ENCODE measurements at places on chromosomes 12 and 14.
A peak's percentile ranks its signal among the peaks of the same experiment; 100 is the strongest.

DNA sequence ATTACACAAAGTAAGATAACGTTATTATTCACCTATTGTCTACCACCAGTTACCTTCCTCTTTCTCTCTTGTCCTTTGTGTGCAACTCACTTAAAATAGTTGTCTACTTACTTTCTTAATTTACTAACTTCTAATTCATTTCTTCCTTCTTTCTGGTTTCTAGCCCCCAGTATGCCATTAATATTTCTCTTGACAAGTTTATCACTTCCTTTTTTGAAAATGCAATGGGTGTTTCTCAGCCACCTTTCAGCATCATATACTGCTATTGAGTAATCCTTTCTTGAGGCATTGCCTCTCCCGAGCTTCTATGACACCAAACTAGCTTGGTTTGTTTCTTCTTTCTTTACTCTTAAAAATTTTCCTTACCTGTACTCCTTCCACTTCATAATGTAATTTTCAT, 633.6 kb downstream of the TMTC2 start:
- DNase-seq, result no peak

GRCh38 chr12:79302162-79302814, 388.5 kb downstream of the PAWR start:
- no peak for DNase-seq

GRCh38 chr14:99753225-99754140, 39.7 kb upstream of the EML1 start:
- no peak for DNase-seq

DNA sequence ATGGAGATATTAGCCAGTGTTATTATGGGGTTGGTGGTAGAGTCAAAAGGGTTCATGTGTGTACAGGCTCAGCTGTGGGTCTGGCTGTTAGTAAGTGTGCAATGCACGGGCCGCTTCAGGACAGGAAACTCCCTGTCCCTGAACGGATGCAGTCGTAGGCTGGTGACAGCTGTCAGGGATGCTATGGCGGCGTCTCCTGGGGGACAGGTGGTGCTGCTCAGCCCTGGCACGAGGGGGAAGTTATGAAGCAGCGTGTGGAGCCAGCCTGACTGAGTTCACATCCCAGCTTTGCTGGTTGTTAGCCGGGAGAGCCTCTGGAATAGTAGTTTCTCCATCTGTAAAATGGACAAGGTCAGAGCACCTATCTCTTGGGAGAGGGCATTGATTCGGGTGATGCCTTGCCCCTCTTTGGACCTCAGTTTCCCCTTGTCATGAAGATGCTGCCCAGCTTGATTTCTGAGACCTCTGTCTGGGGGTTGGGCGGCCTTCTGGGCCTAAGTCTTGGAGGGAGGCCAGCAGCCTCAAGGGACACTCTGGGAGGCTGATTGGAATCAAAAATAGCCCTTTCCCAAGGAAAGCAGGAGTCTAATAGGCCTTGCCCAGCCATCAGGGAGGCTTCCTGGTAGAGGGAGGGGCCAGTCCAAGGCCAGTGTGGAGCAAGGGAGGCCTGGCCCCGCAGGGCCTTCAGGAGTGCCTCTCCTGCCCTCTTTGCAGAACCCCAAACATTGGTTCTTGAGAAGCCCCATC, 7.1 kb downstream of the ASB2 start:
- peak; percentile 60 for DNase-seq

GRCh38 chr14:87461704-87462103, 531.3 kb downstream of the GALC start:
- DNase-seq, result no peak

DNA sequence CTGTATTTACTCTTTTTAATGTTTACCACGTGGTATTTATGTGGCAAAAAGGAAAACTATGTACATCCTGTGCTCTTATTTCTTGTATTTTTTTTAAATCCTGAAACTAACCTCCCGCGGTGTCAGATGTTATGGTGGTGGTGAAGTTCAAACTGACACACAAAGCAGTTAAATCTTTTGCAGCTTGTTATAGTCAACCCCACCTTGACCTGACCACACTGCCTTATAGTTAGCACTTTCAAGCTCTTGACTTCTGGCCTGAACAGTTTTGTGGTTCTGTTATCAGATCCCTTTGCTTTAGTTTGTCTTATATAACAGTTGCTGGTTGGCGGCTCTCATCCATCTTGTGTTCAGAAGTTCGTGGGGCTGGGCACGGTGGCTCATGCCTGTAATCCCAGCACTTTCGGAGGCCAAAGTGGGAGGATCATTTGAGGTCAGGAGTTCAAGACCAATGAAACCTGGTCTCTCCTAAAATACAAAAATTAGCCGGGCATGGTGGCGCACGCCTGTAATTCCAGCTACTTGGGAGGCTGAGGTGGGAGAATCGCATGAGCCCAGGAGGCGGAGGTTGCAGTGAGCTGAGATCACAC, 2.1 kb downstream of the UNG start:
- DNase-seq, result peak; percentile 45

GRCh38 chr12:42201063-42201462, 37.0 kb downstream of the YAF2 start:
- no peak for DNase-seq

DNA sequence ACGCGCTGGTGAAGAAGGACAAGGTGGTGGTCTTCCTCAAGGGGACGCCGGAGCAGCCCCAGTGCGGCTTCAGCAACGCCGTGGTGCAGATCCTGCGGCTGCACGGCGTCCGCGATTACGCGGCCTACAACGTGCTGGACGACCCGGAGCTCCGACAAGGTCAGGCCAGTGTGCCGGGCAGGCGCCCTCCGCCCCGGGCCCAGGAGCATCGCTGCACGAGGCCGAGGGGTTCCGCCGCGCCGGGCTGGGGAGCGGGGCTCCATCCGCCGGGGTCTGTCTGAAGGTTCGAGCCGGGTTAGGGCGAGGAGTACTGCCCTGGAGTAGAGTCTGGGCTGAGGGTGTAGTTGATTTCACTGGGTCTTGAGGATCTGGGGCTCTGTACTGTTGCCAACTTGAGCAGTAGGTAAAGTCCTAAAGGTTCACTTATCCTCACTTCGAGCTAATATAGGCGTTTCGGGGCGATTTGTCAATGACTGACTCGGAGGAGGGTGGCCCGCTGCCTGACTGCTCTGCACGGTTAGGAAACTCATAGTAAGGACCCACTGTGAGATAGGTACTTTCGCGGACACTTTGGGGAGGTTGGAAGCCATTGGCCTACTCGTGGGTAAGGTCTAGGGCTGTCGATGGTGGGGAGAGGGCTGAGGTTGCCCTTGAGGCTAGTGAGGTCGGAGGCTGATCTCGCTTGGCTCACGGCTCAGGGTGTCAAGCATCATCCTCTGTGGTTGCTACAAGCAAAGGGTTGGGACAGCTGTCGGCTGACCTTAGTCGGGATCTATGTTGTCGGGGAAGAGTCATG, 574 bp downstream of the GLRX5 start:
- DNase-seq, result no peak

GRCh38 chr12:17640615-17641014, 449.4 kb downstream of the RERGL start:
- DNase-seq, result no peak

GRCh38 chr12:130169256-130169655, 7.0 kb downstream of the FZD10 start:
- DNase-seq, result no peak

DNA sequence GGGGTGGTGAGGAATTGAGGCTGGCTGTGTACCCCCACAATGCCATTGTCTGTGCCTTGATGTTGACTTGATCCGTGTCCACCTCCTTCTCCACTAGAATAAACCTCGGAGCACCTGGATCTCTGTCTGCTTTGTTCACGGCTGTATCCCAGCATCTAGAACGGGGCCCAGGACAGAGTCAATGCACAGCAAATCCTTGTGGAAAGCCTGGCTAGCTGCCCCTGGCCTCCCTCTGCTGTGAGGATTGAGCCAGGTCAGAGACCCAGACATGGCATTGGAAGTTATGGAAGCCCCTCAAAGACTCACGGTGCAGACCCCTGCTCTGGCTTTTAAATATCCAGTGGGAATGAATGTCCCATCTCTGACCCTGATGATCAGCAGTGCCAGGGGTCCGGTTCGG, 109.2 kb downstream of the SCARB1 start:
- no peak for DNase-seq

DNA sequence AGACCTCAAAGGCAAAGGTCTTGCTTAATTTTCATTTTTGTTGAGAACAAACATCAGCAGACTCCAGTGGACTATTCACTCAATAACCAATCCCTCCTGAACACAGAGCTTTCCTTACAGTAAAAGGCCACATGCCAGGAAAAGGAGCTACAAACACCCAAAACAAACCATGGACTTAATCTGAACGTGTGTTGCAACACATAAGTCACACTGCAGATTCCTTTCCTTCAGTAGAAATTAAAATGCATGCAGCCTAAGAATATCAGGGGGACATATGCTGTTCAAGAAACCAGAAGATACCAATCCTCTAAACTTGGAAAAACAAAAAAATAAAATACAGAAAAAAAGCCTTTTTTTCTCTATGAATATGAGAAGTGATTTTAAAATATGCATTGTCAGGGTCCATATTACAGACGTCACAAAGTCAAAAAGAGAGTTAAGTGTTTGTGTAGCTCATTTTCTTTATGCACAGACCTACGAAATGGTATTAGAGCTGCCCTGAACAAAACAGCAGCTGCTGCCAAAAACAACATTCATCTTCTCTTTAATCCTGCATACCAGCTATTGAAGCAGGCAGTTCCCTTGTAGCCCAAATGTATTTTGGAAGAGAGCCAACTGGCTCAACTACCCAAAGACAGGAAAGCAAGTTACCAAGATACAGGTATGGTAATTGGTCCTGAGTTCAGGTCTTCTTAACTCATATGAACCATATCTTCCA, 26.2 kb downstream of the KITLG start:
- no peak for DNase-seq

- DNase-seq, result no peak
Observed at GRCh38 chr12:32155041-32155440, 48.4 kb downstream of the BICD1 start.

DNA sequence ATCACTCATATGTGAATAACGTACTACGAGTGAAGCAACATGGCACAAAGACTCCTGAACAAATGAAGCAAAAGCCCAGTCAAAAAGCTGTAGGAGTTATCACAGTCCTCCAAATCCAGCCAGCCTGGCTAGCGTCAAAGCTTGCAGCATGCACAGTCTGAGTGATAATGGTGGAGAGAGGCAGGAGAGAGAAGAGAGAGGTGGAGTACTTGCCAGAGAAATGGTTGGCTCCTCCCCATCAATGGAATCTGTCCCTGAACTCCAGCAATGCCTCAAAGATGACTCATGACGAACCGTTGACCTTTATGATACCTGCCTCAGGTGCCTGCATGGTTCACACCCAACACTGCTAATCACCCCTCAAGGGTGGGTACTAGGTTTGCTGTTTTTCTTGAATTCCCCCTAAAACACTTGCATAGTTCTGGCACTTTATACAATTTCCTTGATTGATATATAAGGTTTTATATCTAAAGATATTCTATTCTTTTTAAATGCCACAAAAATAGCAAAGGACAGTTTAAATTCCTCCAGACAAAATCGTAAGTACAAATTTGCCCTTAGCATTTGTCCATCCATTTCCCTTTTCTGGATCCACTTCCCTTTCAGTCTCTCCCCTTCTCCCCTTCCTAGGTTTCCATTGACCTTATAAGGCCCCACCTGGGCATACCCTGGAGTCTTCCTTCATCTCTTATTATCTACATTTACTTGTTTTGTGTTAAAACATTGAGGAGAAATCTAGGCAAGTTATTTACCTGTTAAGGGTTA, 10.2 kb downstream of the ARHGDIB start:
- no peak for DNase-seq

DNA sequence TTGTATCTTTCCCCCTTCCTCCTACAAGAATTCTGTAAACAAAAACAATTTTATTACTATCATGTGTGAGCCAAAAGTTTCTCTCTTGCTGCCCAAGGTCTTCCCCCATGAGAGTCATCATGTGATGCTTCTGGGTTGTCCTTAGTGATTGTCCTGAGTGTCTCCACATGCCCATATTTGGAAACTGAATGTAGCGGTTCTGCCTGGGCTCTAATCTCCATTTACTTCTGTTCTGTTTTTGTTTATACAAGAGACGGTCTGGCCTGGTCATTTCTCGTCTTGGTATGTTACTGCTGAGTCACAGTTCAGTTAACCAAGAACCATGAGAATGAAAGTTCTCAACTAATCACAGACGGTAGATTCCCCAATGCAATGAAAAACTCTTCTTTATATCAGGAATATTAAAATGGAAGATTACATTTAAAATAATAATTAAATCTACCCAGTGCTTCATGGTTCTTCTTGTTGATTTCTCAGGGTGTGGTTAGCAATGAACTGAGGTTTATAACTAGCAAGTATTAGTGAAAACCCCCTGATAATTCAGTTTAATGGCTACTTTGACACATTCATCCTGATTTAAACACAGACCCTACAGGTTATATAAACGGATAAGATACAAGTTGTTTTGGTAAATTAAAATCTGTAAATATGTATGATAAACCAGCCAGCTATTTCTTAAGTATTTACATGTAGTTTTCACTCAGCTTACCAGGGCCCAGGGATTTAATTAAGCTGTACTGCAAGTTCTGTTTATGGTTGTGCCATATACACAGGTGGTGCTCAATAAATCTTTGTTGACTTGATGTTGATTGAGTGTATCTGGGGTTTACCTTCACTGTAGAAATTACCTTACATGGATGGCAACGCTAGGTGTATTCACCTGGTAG, 81.1 kb downstream of the PELI2 start:
- peak; percentile 62 for DNase-seq

- DNase-seq, result no peak
Observed at GRCh38 chr14:106380740-106381139, 854.4 kb downstream of the TMEM121 start.

GRCh38 chr12:114319422-114319821, 86.5 kb downstream of the TBX5 start:
- no peak for DNase-seq

- no peak for DNase-seq
Observed at GRCh38 chr14:36430662-36431084, 89.4 kb downstream of the NKX2-1 start.

DNA sequence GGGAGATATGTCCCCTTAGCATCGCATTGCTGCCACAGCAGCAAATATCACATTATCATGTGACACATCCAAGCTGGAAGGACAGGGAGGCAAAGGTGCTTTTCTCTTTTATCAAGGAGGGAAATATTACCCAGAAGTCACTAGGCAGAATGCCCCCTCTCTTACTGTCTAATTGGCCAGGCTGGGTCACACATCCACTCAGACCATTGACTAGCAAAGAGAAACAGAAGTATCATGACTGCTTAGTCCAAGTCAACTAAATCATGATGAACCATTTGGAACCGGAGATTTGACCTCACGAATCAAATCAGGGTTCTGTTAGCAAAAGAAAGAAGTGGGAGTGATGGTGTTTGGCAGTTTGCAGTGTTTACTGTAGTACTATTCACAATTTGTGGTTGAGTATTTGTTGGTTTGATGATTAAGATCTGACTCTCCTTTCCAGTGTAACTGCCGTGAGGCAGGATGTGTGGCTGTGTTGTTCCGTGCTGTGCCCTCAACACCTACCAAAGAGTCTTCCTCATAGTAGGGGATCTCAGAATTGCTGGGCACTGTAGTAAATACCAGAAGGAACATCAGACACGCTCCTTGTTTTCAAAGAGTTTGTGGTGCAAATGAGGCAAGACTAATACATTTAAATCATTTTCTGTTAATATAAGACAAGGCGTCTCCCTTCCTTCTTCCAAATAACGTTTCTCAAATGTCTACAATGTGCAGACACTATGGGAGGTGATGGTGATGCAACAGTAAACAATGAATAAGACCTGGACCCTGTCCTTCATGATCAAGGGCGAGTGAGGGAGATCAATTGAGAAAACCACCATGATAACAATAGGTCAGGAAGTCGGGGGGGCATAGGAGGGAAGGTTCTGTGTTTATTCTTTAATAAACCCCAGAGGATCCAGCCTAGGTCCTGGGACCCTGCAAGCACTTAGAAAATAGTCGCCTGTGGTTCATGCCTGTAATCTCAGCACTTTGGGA, 194.4 kb upstream of the CRY1 start:
- no peak for DNase-seq

GRCh38 chr12:77615332-77615731, 215.4 kb upstream of the NAV3 start:
- no peak for DNase-seq
